ENCODE measurements at places on chromosomes 6 and 20. TPM values are rescaled to one million over a fixed set of nuclear protein-coding genes. Genes with fewer than 3 reads are reported as not detected.

The TUBB2A gene
- 1.2 TPM for total RNA-seq

The CD24 gene
- not detected for total RNA-seq

The LHFPL5 gene
- total RNA-seq: not detected

The BPIFB2 gene
- total RNA-seq: not detected

The THBS2 gene
- total RNA-seq: not detected

The BANF2 gene
- total RNA-seq: not detected

The VSTM2L gene
- total RNA-seq: not detected

The DDO gene
- not detected for total RNA-seq

- no peaks in the 10 kb centered on the region for H3K36me3 ChIP-seq
- no peak overlapping the region for H3K27ac ChIP-seq
- H3K4me1 ChIP-seq: no peaks in the 10 kb centered on the region
These were observed 96.8 kb upstream of the TENT5A start for GRCh38 chr6:81849248-81849647.

DNA sequence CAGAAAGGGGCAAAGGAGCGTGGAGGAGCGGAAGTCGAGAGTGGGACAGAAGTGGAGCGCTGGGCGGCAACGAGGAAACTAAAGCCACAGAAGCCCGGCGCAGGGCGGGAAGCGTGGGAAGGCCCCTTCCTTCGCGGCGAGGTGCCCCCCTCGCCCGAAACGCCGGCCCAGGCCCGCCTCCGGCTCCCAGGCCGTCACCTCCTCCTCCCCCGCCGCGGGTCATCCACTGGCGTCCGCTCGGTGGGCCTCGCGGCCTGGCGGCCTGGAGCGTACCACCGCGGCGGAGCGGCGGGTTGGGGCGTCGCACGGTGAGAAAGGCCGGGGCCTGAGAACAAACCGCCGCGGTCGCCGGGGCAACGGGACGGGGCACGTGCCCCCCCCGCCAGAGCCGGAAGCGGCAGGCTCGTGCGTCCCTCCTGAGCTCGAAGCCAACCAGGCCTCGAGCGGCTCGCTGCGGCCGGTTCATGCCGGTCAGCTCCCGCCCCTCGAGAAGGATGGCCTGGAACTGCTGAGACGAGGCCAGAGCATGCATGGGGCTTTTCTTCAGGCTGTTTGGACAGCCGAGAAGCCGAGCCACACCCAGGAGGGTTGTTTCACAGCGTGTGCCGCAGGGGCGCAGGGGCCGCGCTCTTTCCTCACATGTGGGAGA, at the start of gene TCP11:
Gene TCP11 (minus strand): TSS at position 333 of the 649 bp plus-strand sequence. CDS start 469 bp downstream, outside the sequence.
- H3K4me3 ChIP-seq: no peak within 1 kb of the TSS
- no peak within 1 kb of the TSS for H3K27ac ChIP-seq
- DNase-seq: peak; percentile 35
- peaks cover 13% of the 10 kb centered on the region for H3K27me3 ChIP-seq
- H3K36me3 ChIP-seq: no peaks in the 10 kb centered on the region

- H3K4me3 ChIP-seq: no peak overlapping the region
- DNase-seq: no peak
- H3K36me3 ChIP-seq: no peaks in the 10 kb centered on the region
- H3K27me3 ChIP-seq: no peaks in the 10 kb centered on the region
- no peak overlapping the region for H3K27ac ChIP-seq
These were observed 52.1 kb downstream of the TMEM200A start for GRCh38 chr6:130417951-130418350.

- H3K4me3 ChIP-seq: no peak overlapping the region
- no peak overlapping the region for H3K27ac ChIP-seq
- H3K4me1 ChIP-seq: no peaks in the 10 kb centered on the region
- no peaks in the 10 kb centered on the region for H3K36me3 ChIP-seq
These were observed 56.1 kb downstream of the RNASET2 start for GRCh38 chr6:166900130-166900708.

DNA sequence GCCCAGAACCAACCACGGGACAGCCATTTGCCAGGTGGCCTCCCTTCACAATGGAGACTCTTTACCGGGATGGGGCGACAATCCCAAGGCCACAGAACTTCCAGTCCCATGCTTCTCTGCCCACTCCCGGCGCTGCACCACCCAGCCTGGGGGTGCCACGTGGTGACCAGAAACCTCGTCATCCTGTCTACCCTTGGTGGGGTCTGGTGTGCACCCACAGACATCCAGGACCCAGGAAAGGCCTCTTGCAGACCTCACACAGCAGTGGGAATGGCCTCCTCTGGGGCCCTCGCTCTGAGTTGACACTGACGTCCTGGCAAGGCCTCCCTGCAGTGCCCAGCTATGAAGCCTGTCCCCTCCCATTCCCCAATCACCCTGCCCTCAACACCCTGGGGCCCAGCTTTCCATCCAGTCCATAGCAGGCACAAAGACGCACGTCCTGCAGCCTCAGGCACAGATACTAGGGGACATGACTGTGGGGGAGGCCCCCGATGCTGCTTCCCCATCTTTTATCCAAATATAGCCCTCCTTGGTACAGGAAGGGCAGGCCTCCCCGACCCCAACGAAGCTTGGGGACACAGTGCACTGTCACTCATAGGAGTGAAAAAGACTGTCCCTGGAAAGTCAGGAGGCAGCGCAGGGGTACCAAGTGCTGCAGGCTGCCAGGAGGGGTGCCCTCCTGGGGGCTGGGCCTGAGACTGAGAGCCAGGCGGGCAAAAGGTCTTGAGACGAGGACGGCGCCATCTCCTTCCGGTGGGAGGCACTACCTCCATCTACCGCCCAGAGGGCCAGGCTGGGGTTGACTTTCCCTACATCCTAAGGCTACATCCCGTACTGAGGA, 7.2 kb downstream of the CST7 start:
- H3K27ac ChIP-seq: peak overlapping the region; percentile 30
- no peak overlapping the region for H3K4me3 ChIP-seq
- peaks cover 33% of the 10 kb centered on the region for H3K4me1 ChIP-seq
- H3K36me3 ChIP-seq: peaks cover 26% of the 10 kb centered on the region
- H3K27me3 ChIP-seq: no peaks in the 10 kb centered on the region

DNA sequence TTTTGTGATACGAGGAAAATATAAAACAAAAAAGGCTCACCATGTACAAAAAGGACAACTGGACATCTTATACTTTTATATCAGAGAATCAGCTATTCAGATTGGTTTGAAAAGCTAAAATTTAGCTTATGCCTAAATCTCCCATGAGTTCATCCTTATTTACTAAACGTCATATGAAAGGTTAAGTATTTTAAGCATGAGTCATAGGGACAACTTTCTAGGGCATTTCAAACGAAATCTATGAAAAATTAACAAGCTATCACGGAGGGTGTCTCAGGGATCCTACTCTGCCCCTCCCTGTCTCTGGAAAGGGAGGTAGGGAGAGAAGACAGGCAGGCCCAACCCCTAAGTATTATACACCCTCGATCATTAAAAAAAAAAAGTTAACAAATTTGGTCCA, 124.1 kb upstream of the LOC128125822 start:
- H3K36me3 ChIP-seq: no peaks in the 10 kb centered on the region
- no peak overlapping the region for H3K4me3 ChIP-seq
- no peak overlapping the region for H3K27ac ChIP-seq
- no peak for DNase-seq
- no peaks in the 10 kb centered on the region for H3K4me1 ChIP-seq

DNA sequence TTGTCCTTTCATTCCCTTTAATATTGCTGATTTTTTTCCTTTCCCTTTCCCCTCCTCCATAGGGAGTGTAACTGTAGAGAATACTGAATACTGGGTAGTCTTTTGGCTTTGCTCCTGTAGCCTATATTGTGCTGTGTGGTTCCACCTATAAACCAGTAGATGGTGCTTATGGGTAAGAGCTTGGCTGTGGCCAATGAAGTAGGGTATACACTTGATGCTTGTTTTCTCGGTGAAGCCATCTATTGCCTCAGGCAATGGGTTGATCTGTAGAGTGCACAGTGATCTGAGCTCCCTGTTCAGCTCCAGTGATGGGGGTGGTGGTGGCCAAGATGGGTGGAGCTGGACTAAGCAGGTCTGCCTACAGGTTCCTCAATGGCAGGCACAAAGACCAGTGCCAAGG, 203.3 kb upstream of the IMPG1 start:
- H3K36me3 ChIP-seq: no peaks in the 10 kb centered on the region
- H3K27ac ChIP-seq: no peak overlapping the region
- no peaks in the 10 kb centered on the region for H3K27me3 ChIP-seq
- no peak for DNase-seq
- no peaks in the 10 kb centered on the region for H3K4me1 ChIP-seq
- H3K4me3 ChIP-seq: no peak overlapping the region

DNA sequence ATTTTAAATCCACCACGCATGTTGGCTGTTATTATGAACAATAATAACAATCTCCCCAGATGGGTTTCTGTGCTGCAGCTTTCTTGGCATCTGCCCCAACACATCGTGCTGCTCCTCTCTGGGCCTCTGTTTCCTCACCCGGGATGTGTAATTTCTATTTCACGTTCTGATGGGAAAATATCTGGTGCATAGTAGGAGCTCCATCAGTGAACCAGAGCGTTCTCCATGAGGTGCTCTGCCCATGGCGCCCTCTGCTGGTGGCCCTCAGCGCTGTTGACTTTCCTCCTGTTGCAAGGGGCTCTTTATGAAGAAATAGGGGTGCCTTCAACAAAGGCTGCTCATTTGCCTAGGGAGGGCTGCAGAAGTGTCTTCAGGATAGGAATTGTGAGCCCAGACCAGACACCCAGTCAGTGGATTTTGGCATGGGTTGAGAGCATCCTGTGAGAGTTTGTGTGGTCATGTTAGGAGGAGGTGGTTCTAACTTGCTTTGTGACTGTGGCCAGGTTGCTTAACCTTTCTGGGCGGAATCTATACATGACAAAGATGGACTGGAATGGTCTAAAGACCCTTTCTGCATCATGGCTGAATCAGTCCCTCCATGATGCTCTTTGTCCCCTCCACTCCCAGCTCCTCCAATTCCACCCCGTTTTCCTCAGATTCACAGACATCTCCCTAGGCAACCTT, 8.1 kb downstream of the SCRT2 start:
- peak; percentile 76 for DNase-seq
- H3K27me3 ChIP-seq: peaks cover 61% of the 10 kb centered on the region
- peaks cover 4% of the 10 kb centered on the region for H3K4me1 ChIP-seq

GRCh38 chr20:32449057-32449889, 91.1 kb downstream of the ASXL1 start:
- no peaks in the 10 kb centered on the region for H3K27me3 ChIP-seq
- peaks cover 5% of the 10 kb centered on the region for H3K36me3 ChIP-seq
- DNase-seq: no peak
- peak overlapping the region; percentile 14 for H3K27ac ChIP-seq
- H3K4me1 ChIP-seq: peaks cover 5% of the 10 kb centered on the region

DNA sequence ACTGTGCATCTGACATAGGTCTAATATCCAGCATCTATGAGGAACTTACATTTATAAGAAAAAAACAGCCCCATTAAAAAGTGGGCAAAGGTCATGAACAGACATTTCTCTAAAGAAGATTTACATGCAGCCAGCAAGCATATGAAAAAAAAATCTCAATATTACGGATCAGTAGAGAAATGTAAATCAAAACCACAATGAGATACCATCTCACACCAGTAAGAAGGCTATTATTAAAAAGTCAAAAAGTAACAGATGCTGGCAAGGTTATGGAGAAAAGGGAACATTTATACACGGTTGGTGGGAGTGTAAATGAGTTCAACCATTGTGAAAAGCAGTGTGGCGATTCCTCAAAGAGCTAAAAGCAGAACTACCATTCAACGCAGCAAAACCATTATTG, 13.1 kb downstream of the METTL24 start:
- H3K4me3 ChIP-seq: no peak overlapping the region
- no peak for DNase-seq
- H3K36me3 ChIP-seq: no peaks in the 10 kb centered on the region
- H3K27me3 ChIP-seq: no peaks in the 10 kb centered on the region

- DNase-seq: no peak
- H3K27me3 ChIP-seq: no peaks in the 10 kb centered on the region
- H3K36me3 ChIP-seq: peaks cover 44% of the 10 kb centered on the region
These were observed 17.9 kb downstream of the RPF2 start for GRCh38 chr6:110999634-111000270.

All from activated naive CD4-positive, alpha-beta T cell treated with anti-CD3 and anti-CD28 coated beads for 36 hours (primary cell).